ENCODE measurements at places on chromosomes 3 and 15. TPM values are rescaled to one million over a fixed set of nuclear protein-coding genes. Genes with fewer than 3 reads are reported as not detected.

- DNase-seq, result no peak
Measured at GRCh38 chr3:52313188-52313773, 2.8 kb upstream of the DNAH1 start.

DNA sequence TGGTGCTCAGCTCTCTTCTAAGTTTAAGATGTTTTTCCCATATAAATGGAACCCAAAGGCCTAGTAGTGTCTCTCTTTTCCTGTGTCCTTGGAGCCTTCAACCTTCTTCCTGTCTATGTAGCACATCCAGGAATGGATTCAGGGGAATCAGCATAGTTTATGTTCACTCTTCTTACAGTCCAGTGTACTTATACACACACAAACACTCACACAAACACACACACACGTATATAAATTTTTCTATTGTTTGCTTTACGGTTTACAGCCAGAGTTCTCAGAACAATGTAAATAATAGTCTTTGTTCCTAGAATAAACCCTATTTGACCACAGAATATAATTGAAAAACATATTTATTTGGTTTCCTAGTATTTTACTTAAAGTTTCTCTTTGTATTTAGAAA is 36.9 kb downstream of the STAC start:
- DNase-seq, result no peak

- no peak for DNase-seq
Measured at GRCh38 chr3:6165951-6166350, 695.0 kb upstream of the GRM7 start.

GRCh38 chr3:52907497-52907896 is 10.1 kb upstream of the STIMATE start:
- DNase-seq, result no peak

DNA sequence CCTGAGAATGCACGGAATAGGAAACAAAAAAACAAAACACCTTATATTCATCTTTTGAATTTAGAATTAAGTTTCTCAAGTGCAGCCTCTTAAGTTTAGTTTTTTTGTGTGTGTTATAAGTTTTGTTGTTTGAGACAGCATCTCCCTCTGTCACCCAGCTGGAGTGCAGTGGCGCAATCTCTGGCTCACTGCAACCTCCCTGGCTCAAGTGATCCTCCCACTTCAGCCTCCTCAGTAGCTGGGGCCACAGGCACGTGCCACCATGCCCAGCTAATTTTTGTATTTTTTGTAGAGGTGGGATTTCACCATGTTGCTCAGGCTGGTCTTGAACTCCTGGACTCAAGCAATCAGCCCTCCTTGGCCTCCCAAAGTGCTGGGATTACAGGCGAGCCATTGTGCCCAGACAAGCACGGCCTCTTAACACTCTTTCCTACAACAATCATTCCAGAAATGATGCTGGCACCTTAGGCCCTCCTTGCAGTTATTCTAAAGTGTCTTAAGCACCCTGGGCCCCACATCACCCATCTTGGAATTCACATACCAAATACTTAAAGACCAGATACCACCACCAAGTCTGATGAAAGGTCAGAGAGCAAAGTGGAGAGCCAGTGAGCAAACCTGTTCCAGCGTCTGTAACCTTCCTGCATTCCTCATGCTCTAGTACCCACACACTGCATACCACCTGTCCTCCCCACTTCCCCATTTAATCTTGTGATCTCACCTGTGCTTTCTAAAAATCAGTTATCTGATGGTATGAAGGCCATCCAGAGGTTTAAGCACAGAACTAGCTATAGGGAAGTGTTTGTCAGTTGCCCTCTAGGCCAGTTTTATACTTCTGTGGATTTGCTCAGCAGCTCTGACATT is 6.9 kb upstream of the SPG11 start:
- no peak for DNase-seq

- DNase-seq, result no peak
Measured at GRCh38 chr15:96181873-96182301, 148.6 kb upstream of the NR2F2 start.

DNA sequence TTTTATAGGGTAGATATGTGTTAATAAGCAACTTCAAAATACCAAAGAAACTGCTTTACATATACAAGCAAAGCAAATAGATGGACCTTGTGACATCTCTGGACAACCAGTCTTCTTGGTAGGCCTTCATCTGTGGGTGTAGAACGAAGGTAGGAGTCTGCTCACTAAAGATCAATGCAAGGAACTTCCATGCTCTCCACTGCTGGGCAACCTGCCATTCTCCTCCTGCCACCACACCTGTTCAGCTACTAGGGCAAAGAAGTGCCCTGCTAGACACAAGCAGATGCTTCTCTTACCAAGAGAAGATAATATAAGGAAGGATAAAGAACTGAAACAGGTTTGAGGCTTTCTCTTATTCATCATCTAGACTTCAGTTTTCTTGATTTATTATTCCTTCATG is 12.6 kb downstream of the PPARG start:
- DNase-seq, result no peak

- DNase-seq, result no peak
Measured at GRCh38 chr3:8301977-8302735, 199.5 kb upstream of the LMCD1 start.

DNA sequence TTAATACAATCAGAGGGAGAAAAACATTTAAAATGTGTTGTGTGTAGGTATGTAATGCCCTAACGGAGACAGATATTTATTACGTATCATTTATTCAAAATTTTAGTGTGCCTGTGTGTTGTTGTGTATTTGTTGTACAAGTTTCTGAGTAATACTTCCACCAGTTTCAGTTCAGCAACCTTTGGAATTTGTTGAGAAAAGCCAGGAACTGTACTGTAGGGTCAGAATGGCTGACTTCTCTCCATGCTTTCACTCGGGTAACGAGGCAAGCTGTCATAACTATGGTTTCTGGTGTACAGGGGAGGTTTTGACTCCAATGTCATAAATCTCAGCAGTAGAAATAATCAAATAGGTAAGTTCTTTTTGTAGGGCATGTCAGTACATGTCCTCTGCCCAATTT is 23.8 kb upstream of the CNTN6 start:
- no peak for DNase-seq

The NR2E3 gene
- not detected for total RNA-seq

The PLA2G4D gene
- total RNA-seq, result not detected

The LINGO1 gene
- 3.0 TPM for total RNA-seq

All from cardiac septum (tissue), 1 donor.